Thoracic aorta endothelial cell (primary cell): ENCODE measurements at places on chromosomes 12 and 14. TPM values are rescaled to one million over a fixed set of nuclear protein-coding genes. Genes with fewer than 3 reads are reported as not detected.

RNASE3 gene
- not detected in 2 replicates for total RNA-seq

TAS2R10 gene
- total RNA-seq = 1.1 TPM in 2 replicates

SLC24A4 gene
- under 0.01 TPM in 1 of 2 replicates, not detected in the other for total RNA-seq

EML1 gene
- total RNA-seq = 27.2 and 55.7 TPM in 2 replicates

HHIPL1 gene
- total RNA-seq = 0.80 and 1.9 TPM in 2 replicates

NRIP2 gene
- not detected in 2 replicates for total RNA-seq

NRL gene
- 0.40 and 0.57 TPM in 2 replicates for total RNA-seq

SMIM41 gene
- total RNA-seq = 0.13 TPM in 1 of 2 replicates, not detected in the other

SVOP gene
- not detected in 2 replicates for total RNA-seq

MRPL51 gene
- 115 and 145 TPM in 2 replicates for total RNA-seq

FOXN4 gene
- total RNA-seq = not detected in 2 replicates

SOAT2 gene
- not detected in 2 replicates for total RNA-seq

CDH24 gene
- 8.9 and 9.8 TPM in 2 replicates for total RNA-seq

MYH6 gene
- not detected in 2 replicates for total RNA-seq
